ENCODE measurements at places on chromosomes 1 and 21. TPM values are rescaled to one million over a fixed set of nuclear protein-coding genes. Genes with fewer than 3 reads are reported as not detected.

DNA sequence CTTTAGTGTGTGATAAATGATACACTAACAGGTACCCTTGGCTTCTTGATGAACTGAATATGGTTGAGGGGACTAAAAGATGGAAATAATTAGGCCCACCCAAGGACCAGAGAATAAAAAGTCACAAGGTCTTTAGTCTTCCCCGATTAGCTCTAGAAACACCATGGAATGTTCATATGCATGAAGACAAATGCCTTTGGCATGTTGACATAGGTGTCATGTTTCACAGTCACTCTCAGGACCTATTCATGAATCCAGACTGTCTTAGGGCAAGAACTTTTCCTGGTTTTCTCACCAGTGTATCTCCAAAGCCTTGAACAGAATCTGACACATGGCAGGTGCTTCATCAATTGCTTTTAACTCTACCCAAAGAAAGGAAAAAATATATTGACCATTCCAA, 412.8 kb downstream of the AJAP1 start:
- no peak overlapping the region for H3K27ac ChIP-seq
- no peak overlapping the region for H3K4me3 ChIP-seq
- H3K36me3 ChIP-seq: no peaks in the 10 kb centered on the region
- H3K27me3 ChIP-seq: no peaks in the 10 kb centered on the region
- no peak for DNase-seq

RGS5 gene
- total RNA-seq: 732 TPM

GRCh38 chr1:79708646-79709265, 702.2 kb upstream of the ADGRL4 start:
- H3K4me1 ChIP-seq: no peaks in the 10 kb centered on the region
- H3K27ac ChIP-seq: no peak overlapping the region
- H3K4me3 ChIP-seq: no peak overlapping the region
- no peaks in the 10 kb centered on the region for H3K27me3 ChIP-seq
- no peak for DNase-seq
- H3K36me3 ChIP-seq: no peaks in the 10 kb centered on the region

RBP7 gene
- total RNA-seq: 119 TPM

DNA sequence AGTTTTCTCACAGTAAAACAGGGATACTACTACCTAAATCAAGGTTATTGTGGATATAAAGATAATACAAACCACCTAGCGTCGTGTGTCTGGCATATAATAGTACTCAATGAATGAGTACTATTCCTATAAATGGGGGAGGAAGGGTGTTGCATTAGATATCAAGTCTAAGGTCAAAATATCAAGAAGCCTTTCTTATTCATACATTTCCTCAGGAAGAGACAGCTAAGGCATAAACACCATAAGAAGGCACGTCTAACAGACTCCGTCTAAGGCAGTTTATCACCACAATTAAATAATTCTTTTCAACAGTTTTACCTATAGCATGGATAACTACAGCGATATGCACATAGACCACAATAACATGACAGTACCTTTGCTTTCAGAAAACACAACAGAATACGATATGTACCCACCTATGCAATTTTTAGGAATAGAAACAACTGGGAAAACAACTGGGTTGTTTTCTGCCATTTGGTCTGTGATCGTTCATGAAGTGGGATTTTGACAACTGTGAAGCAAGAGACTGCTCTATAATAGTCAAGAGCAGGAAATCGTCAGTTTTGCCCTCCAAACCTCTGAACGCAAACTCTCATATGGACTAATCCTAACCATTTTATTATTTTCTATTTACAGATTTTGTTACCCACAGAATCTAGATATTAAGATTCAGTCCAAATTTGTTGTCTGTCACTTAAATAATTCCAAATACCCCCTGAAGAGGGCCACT, 53.1 kb downstream of the HNRNPR start:
- DNase-seq: no peak
- peaks cover 12% of the 10 kb centered on the region for H3K36me3 ChIP-seq
- H3K27ac ChIP-seq: no peak overlapping the region
- no peaks in the 10 kb centered on the region for H3K4me1 ChIP-seq
- H3K4me3 ChIP-seq: no peak overlapping the region

GRCh38 chr1:183942933-183943693, 94.4 kb downstream of the COLGALT2 start:
- DNase-seq: no peak
- no peaks in the 10 kb centered on the region for H3K4me1 ChIP-seq
- no peaks in the 10 kb centered on the region for H3K27me3 ChIP-seq
- no peaks in the 10 kb centered on the region for H3K36me3 ChIP-seq
- no peak overlapping the region for H3K27ac ChIP-seq
- H3K4me3 ChIP-seq: no peak overlapping the region

DNA sequence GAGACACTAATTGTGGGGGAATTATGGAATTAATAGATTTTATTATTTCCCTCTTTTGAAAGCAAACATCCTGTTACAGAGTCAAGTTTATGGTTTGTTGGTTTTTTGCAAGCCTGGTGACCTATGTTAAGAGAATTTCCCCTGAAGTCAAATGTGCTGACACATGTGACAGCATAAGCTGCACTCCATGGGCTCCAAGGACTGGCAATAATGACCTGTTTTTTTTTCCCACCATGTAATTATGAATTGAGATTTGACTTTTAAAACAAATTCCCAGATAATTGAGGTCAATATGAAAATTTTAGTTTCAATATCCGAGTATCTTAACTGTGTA, 242.5 kb upstream of the SGIP1 start:
- no peak for DNase-seq
- H3K36me3 ChIP-seq: no peaks in the 10 kb centered on the region
- no peaks in the 10 kb centered on the region for H3K4me1 ChIP-seq
- H3K27me3 ChIP-seq: no peaks in the 10 kb centered on the region

CRYZ gene
- total RNA-seq: 6.8 TPM
